NCI-H2081 (cell line): ENCODE measurements at places on chromosomes 12 and 14.
A peak's percentile ranks its signal among the peaks of the same experiment; 100 is the strongest.

DNA sequence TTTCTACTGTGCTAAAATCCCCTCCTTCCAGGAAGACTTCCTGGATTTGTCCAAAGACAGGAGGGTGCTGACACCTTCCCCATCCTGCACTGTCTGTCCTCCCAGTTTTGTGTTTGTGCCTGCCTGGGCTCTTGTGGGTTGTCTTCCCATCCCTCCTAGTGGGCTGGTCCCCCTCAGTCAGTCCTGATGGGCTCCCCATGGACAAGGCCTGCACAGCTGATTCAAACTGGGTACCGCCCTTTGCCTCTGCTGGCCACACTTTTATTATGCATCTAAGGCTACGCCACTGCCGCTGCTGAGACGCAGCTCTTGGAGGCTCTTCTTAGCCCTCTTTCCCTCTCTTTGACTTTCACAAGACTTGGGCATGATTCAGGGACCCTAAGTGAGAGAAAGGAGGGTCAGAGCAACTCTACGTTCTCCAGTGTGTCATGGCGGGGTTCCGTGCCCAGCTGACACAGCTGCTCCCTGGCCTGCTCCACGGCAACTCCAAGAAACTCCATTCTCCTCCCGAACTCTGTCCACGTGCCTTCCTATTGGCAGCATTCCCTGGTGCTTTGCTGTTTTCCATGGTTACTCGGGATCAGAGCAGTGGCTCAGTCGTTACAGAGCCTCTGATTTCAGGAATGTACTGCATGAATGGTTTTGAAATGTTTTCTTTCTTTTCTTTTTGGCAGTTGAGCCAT is 3.8 kb upstream of the KRT85 start:
- DNase-seq = no peak

DNA sequence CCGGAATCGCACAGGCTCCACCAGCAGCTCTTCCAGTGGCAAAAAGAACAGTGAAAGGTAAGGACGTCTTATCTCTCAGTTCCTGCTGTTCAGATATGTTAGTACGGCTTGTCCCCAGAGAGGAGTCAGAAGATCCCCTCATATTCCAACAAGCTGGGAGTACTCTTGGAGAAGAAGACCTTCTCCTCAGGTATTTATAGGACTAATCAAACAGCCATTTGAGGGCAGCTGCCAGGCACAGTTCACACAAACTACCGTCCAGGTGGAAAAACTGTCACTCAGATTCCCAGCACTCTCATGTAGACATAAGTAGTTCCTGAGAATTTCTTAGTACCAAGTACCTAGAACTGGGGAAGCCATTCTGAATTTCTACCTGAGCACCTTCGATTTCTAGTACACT is 85.3 kb downstream of the EML1 start:
- DNase-seq = no peak

GRCh38 chr14:31927348-31927832 is 149.7 kb upstream of the ARHGAP5 start:
- no peak for DNase-seq

- DNase-seq = no peak
Observed at GRCh38 chr14:98571104-98571503, 700.9 kb downstream of the BCL11B start.

- DNase-seq = no peak
Observed at GRCh38 chr12:34599530-34600513, 577.5 kb downstream of the ALG10 start.

- DNase-seq = peak; percentile 53
Observed at GRCh38 chr12:99043319-99043914, 398.3 kb downstream of the APAF1 start.

- DNase-seq = no peak
Observed at GRCh38 chr14:81450100-81450531, 50.0 kb upstream of the STON2 start.

DNA sequence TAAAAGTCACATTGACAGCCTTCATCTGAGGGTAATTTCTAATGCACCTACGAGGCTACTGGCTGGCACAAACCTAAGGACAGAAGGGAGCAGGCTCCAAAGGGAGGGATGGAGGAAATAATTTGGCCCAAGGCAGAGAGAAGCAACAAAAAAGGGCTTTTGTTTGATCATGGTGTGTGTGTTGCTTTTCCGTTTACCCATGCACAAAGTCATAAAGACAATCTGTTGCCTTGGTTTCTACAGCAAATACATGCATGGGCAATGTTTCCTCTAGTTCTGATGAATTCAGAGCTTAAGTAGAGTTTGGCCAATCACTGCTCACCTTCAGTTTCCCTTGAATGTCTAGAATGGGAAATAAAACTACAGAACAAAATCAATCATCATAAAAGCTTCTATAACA is 262.5 kb upstream of the CAND1 start:
- DNase-seq = no peak

GRCh38 chr14:50871228-50871627 is 625 bp upstream of the ABHD12B start:
- DNase-seq = no peak

DNA sequence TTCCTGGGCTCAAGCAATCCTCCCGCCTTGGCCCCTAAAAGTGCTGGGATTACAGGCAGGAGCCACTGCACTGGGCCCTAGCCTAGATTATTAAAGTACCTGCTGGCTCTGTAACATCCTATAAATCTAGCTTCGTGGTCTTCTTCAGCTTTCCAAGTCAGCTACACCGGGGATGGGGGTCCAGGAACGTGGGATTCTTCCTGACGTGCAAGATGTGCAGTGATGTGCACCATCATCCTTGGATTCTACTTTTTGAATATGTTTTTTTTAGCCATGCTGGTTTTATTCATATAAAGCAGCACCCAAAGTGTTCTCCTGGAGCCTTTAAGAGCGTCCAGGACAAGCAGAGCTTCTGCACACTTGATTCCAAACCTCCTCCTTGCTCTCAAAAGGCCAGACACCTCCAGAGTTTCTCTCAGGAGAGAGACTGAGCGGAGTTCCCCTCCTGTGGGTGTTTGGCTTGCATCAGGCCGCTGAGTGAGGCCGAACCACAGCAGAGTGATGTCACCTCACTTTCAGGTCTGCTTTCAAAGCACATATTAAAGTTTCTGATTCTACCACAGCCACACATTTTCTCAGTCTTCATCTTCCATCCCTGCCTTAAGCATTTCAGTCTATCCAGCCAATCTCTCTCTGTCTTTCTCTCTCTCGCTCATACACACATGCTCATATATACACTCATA is 33.4 kb downstream of the VCPKMT start:
- no peak for DNase-seq

DNA sequence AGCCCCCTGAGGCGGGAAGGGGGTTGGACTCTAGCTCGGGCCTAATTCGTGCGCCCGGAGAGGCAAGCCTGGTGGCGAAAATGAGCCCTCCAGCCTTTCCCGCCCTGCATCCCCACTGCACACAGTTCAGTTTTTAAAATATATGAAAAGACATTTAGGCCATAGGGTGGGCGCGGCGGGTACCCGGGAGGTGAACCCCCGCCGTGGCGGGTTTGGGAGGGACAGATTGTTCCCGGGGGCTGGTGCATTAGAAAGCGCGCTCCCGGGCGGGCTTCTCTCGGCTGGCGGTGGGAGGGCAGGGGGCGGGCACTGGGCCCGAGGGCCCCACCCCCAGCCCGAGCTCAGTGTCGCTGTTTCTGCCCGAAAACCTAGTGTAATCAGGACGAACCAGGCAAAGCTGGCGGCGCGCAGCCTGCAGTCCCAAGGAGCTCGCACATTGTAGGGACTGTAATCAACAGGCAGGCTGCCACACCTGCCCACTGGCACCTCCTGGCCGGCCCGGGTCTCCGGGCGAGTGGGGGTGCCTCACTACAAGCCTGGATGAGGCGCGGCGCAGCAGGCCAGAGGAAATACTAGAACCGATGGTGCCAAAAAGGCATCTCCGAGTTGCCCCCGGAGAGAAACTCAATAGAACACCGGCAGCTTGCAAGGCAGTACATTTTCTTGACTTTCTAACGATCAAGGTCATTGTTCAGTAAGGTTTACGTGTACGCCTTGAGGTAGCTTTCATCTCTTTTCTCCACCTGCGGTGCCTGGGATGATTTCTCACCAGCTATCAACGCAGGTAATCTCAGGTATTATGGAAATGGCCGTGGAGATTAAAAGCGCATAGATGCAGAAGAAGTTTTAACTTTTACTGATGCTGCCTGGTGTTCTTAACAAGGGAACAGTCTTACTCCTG is 764 bp upstream of the SPTB start:
- DNase-seq = peak; percentile 75

- peak; percentile 52 for DNase-seq
Observed at GRCh38 chr14:77026166-77026929, 2.2 kb downstream of the IRF2BPL start.

DNA sequence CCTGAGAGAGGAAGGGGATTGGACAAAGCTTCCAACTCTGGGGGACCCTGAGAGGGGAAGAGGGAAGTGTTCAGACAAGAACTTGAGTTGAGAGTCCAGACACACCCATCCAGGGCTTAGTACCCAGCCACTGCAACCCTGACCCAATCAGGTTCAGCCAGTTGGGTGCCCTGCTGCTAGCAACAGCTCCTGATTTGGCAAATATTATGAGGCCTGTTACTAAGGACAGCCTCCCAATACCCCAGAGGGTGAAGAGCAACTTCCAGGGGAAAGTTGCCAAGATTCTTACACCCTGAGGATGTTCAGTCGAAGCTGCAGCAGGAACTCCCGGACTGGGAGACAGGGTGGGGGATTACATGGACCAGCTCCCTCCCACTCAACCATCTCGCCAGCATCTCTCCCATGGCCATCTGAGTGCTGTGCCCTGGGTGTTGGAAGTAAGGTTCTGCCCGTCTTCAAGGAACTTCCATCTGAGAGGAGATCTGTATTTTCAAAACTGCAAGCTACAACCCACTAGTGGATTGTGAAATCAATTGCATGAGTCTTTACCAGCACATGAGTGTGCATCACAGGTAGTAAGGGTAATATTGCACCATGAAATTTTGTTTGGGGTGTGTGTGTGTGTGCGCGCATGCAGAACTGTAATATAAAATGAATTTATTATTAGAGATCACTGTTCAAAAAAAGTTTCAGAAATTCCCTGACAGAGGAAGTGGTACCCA is 11.5 kb upstream of the KRT78 start:
- DNase-seq = no peak

DNA sequence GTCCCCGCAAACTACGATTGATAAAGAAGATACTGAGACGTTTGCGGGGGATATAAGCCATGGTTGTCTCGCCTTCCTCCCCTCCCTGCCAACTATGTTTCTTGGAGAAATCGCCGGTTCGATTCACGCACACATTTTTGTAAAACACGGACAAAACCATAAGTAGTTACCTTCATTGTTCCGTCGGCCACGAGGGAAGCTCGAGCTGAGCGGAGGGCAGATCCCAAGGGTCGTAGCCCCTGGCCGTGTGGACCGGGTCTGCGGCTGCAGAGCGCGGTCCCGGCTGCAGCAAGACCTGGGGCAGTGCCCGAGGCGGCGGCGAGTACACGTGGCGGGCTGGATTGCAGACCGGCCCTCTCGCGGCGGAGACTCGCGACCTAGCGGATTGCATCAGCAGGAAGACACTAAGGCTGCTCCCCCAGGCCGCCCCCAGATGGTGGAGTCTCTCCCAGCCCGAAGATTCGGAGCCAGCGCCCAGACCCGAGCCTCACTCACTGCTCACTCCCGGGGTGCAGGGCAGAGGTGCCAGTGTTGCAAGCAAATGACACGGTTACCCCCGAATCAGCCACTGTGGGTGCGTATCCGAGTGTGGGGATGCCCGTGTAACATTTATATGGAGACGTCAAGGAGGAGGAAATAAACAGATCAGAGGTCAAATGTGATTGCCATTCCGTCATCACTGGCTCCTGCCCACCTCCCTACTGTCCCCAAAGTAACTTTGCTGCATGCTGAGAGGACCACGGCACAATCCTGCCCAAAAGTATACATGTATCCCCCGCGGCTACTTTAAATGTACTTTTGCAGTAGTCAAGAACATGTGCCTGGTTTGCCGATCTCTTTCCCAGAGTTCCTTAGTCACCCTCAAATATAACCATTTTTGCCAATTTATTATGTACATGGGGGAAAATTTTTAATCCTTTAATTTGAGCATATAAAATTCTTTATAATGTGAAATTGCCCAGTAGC is at the start of gene BCAT1:
TSS of gene BCAT1 (minus strand) at position 345 of the 966 bp plus-strand sequence. CDS start at position 176, 169 bp downstream.
- DNase-seq = peak; percentile 37

DNA sequence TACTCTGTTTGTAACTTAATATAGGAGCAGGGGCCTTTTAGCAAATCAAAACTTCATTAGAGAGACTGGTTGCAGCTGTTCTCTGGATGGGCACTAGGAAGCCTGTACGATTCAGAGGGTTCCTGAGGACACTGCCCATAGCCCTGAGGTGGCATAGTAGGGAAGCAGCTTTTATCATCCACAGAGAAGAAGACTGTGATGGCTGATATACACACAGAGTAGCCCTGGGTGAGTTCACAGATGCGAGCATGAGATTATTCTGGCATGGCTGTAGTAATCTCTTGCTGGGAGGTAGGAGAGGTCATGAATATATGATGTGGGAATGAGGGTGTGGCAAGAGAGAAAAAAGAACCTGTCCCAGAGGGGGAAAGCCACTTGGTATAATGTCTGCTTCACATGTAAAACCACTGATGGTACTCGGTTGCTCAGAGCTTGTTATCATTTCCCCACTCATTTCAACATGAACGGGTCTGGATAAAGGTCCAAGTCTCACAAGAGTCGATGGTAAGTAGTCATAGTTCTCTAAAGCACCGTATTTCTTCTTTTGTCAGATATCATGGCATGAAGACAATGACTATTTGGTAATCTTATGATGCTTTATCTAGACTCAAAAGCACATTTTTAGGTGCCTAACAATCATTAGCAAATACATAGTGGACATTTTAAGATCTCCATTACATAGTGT is 52.0 kb downstream of the PEBP1 start:
- DNase-seq = no peak

- DNase-seq = no peak
Observed at GRCh38 chr14:25431211-25432076, 381.5 kb upstream of the STXBP6 start.

DNA sequence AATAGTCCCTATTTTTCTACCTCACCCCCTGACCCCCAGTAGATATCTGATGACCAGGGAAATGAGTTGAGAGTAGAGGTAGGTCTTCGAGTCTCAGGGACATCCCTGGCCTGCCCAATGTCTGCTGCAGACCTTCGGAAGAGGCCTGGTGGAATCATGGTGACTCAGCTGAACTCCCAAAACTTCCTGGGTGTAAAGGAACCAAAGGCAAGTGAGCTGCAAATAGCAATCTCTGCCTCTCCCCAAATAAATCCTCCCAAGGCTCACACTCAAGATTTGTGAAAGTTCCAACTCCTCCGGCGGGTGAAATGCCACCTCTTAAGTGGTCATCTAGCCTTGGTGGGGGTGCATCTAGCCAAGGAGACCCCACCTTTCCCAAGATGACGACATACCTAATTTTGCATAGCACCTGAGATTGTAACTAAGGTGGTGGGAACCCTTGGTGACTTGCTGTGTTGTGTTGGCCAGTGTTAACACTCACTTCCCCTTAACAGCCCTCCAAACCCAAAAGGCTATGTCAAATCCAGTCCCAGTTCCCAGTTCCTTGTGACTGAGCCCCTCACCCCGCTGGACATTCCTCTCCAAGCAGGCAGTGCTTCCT is 6.3 kb downstream of the ZFP36L1 start:
- DNase-seq = no peak
